ENCODE measurements at places on chromosomes 3 and 15.

- DNase-seq = no peak
Observed at GRCh38 chr3:110494728-110495127, 576.9 kb upstream of the NECTIN3 start.

DNA sequence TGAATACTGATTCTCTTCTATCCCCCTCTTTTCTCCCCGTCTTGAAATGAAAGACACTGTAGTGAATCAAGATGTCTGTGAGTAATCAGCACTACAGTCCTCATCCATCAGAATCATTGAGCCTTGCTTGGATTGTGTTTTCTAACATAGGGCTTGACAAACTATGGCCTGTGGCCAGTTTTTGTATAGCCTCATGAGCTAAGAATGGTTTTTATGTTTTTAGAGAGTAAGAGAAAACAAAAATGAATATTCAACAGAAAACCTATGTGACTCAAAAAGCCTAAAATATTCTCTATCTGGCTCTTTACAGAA lies 55.2 kb downstream of the PPM1L start:
- no peak for DNase-seq

- no peak for DNase-seq
Observed at GRCh38 chr15:79501086-79501485, 69.0 kb downstream of the MINAR1 start.

- no peak for DNase-seq
Observed at GRCh38 chr3:125119752-125120378, 64.1 kb upstream of the HEG1 start.

- DNase-seq = no peak
Observed at GRCh38 chr3:186257866-186258265, 104.2 kb downstream of the DGKG start.

GRCh38 chr3:116808725-116809124 lies 99.1 kb downstream of the TUSC7 start:
- no peak for DNase-seq

DNA sequence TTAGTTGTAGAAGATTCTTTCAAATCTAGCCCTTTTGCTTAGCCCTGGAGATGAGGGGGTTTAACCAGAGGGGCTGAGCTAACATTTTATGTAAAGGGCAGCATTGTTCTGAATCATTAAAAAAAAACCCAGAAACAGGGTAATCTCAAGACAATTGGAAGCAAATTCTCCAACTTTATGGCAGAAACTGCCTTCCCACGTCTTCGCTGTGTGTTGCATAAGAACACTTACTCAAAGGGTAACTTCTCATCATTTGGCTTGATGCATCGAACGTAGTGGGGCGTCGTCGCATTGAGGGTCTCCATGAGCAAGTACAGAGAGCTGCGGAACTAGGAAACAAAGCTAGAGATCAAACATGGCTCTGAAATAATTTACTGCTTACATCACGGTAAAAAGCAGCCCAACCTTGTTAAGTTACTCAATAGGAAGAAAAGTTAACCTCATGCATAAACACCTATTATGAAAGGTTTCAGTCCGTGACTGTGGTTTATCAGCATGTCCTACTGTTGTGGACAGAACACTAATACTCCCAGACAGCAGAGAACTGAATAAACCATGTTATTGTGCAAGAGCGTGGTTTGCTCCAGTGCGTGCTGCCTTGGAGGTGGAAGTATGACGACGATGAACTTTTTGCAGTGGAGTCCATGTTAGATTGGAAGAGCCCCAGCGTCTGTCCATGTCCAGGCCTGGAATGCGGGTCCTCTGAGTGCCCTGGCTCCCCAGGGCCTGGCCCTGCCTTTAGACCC lies 48.7 kb downstream of the MYO5C start:
- no peak for DNase-seq

- DNase-seq = no peak
Observed at GRCh38 chr3:195911041-195911945, 2.9 kb upstream of the TNK2 start.

DNA sequence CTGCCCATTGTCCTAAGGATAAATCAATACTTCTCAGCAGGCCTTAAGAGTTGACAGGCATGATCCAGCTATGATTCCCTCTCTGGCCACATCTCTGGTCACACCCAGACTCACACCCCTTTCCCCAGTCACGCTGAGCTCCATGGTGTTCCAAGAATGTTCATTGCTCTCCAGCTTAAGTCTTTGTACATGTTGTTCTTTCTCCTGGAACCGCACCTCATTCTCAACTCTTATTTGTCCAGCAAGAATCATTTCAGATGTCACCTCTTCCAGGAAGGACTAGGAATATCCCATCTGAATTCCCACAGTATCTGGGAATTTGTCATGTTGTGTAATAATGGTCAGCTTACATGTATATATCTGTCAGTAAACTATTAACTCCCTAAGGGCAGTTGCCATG lies 118.3 kb upstream of the GALNT15 start:
- DNase-seq = no peak

DNA sequence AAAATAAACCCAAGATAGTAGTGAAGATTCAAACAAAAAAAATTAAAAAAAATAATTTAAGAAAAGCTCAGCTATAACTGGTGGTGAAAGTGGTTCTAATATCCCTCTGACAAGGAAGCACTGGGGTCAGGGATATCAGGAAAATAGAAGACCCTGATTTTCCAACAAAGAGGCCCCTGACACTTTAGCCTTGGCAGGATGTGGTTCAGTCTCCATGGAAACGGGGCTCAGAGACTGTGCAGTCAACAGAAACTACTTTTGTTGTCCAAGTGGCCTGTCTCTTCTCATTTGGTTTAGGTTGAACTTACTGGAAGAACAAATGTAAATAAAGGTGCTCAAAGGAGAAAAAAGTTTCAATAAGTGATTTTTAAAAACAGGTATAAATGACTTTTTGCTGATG lies 27.2 kb downstream of the INTS14 start:
- DNase-seq = peak; percentile 53

DNA sequence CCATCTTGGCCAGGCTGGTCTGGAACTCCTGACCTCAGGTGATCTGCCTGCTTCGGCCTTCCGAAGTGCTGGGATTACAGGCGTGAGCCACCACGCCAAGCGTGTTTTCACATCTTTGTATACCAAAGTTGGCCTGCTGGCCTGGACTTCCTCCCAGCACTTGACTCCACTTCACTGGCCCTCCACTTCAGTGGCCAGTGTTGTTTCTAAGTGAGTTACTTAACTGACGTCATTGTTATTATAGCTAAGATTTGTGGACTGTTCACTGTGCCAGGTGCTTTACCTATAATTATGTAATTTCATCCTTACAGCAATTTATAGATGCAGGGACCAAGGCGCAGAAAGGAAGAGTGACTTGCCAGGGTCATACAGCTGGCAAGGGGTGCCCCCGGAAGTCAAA lies 52.0 kb downstream of the HRH1 start:
- DNase-seq = no peak

DNA sequence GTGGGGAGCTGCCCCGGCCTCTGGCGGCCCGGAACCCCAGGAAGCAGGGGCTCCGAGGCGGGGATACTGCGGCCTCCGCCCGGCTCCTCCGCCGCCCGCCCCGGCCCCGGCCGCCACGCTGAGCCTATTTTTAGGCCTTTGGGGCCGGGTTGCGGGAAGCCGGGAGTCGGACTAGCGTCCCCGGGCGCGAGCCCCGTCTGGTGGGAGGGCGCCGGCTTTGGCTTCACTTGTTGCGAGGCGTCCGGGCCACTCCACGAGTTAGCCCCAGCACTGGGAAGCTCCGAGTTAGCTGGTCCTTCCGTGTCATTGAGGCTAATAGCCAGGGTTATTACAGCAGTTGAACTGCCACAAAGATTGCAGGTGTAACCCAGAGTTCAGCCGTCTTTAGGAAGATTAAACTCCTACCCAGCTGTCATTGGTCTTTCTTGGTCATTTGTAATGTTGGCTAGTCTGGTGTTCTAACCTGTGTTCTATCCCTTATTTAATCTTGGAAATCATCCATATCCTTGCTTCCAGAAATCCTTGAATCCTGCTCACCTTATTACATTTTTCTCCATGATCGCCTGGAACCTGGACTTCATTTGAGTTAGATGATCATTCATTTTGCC lies 791 bp downstream of the GYG1 start:
- peak; percentile 29 for DNase-seq

GRCh38 chr15:60035344-60035743 lies 31.2 kb downstream of the FOXB1 start:
- no peak for DNase-seq

DNA sequence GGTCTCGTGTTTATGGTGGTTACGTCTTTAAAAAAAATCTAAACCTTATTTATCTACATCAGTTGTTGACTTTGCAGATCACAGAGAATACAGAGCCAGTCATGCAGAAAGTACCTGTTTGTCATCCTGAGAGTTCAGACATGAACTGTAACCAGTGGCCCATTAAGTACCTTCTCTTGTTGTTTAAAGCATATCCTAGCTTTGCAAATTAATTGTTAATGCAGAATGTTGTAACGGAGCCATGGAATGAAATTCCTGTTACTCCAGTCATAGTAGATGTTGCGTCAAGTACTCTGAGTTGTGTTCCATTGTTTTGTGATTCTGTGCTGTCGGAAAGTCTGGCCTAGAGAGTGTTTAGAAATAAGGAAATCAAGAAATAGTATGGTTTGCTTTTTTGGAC lies 205.2 kb downstream of the RBMS3 start:
- DNase-seq = peak; percentile 40

GRCh38 chr3:29859726-29860270 lies 578.9 kb downstream of the RBMS3 start:
- no peak for DNase-seq

GRCh38 chr3:50494126-50494525 lies 9.3 kb downstream of the CACNA2D2 start:
- no peak for DNase-seq

- DNase-seq = no peak
Observed at GRCh38 chr15:26234976-26235767, 372.0 kb upstream of the ATP10A start.

DNA sequence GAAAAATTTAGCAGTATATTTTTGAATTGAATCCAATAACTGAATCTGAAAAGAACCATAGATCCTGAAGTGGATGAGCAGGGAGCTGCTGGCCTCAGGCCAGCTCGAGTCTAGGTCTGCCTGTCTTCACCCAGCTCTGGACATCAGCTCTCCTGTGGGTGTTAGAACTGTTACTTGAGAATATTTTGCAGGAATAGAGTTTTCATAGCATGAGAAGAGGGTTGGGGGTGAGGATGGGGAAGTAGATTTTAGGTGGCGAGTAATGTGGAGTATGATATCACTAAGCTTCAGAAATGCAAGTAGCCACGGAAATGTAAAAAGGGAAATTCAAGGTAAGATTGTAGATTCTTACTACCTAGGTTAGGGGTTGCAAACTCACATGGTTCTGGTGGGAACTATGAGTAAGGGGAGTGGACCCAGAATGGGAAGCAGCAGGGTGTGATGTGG lies 6.2 kb downstream of the RAB8B start:
- no peak for DNase-seq

- no peak for DNase-seq
Observed at GRCh38 chr3:36540888-36541518, 160.7 kb downstream of the STAC start.

- DNase-seq = no peak
Observed at GRCh38 chr3:67401921-67402320, 252.5 kb downstream of the SUCLG2 start.

GRCh38 chr3:37620071-37620635 lies 241.5 kb upstream of the CTDSPL start:
- DNase-seq = no peak

GRCh38 chr3:36893137-36893557 lies 51.7 kb downstream of the TRANK1 start:
- peak; percentile 47 for DNase-seq

DNA sequence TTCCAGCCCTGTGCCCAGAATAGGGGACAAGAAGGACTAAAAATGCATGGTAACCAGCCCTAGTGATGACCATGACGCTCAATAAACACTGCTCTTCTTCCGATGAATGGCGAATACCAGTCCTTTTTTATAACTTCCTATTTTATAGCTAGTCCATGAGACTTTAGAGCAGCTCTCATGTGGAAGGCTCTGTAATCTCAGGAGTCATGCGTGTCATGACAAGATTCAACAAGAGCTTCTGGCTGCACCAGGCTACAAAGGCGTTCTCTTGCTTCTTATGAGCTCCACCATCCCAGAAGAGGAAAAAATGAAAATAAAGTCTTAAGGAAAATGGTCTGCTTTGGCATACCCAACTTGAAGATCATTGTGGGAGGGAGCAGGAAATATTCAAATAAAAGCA lies 141.0 kb downstream of the TMCO5A start:
- DNase-seq = no peak

DNA sequence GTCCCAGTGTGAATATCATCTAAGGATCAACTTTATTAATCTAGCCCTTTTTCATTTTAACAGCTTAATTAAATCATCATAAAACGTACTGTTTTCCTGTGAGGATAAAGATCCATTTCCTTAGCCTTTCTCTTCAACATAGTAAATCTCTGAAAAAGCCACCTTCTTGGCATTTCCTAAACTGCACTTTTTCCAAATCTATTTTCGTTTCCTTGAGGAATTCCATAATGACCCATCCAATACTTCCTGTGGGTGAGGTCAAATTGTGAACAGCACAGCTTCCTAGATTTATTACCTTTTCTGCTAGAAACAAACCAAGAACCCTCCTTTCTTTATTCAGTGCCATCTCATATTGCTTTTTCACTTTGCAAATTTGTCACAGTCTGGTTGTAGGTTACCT lies 129.4 kb upstream of the CNTN4 start:
- DNase-seq = no peak

GRCh38 chr3:24273491-24273890 lies 221.2 kb downstream of the THRB start:
- DNase-seq = no peak

GRCh38 chr3:15536856-15537255 lies 15.3 kb upstream of the COLQ start:
- no peak for DNase-seq

DNA sequence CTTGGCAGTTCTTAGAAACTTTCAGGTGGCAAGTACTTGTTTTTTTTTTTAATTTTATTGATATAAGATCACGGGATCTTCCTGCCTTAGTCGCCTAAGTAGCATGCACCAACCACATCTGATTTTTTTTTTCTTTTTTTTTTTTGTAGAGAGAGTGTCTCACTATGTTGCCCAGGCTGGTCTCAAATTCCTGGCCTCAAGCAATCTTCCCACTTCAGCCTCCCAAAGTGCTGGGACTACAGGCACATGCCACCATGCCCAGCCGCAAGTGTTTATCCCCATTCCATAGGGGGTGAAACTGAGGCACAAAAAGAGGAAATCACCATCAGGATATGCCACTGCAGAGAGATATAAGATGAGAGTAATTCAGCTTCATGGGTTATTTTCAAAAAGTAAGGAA lies 102.9 kb downstream of the IGF2BP2 start:
- no peak for DNase-seq

DNA sequence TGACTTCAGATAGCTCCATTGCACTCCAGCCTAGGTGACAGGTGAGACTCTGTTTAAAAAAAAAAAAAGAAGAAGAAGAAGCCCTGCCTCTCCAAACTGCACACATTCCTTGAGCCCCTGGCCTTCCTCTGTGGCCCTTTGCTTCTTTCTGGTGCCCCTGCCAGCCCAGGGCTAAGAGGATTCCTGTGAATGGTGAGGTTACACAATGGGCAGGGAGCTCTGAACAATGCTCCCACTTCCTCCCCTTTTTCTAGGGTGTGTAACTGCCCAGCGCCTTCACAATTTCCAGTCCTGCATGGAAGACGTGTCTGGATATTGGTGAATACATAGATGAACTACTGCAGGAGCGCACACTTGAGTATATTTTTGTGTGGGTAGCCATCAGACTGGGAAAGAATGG lies 3.6 kb upstream of the AMOTL2 start:
- DNase-seq = no peak

Data from renal pelvis (tissue), 12 donors.